ENCODE measurements at places on chromosomes 3 and 15.

DNA sequence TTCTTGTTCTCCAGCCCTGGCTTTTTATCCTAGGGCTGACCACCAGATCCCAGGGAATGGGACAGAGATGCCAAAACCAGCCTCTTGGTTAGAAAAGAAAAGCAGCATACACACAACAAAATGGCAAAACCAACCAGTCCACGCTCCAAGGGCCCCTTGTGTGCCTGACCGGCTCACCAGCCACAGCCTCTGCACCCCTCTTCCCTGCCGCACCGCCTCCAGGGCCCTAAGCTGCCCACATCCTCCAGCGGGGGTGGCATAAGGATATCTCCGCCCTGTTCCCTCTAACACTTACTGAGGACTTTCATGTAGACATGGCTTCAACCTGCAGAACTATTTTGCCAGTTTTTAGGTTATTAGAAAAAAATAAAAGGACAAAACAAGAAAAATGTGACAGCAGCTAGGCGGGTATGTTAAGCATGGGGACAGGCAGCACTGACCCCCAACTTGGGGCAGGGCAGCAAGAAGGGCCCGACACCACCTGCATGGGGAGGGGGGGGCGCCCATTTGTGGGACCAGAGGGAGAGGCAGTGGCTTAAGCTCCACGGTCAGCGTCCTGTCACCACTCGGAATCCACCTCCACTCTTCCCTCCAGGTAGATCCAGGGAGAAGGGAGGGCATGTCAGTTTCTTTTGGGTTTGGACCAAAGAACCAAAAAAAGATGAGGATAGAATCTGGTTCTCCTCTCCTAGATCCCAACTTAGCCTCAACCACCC is 49.1 kb downstream of the DHX30 start:
- DNase-seq = no peak

DNA sequence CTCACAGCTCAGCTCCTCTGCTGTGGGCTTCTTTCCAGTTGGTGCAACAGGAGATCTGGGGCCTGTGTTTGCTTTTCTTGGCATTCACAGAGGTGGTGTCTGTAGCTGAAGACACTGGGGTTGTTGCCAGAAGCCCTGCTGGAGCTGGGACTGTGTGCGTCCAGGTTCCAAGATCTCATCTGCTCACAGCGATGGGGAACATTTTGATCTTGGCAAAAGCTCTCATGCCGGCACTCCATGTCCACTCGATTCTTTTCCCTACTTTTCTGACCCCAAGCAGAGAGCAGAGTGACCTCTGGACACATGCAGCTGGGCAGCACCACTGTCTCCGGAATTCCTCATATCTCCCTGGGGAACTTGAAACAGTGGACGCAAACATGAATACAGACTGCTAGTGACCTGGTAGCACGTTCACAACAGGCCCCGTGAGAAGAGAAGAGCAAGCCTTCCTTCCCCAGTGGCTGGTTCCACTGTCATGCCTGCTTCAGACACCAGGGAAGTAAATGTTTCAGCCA is 36.1 kb upstream of the MECOM start:
- no peak for DNase-seq

DNA sequence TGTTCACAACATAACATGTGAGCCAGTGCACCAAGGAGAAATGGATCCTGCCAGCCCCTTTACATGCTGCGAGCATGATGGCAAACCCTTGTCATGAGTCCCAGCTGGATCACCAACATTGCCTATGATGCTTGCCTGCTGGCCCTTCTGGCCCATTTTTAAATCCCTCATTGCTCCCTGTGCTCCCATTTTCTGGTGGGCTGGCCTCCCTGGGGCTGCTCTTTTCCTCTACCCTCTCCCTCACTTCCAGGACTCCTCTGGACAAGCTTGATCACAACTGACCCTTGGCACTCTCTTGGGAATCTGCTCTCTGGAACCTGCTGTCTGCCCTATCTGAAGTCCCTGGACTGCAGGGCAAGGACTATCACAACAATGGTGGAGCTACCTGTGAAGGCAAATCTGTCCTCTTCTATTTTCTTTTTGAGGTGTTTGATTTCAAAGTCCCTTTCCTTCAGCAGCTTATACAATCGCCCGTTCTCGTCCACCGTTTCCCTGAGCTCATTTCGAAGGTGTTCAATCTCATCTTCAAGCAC is 16.3 kb downstream of the CCDC13 start:
- no peak for DNase-seq

- DNase-seq = peak; percentile 14
Measured at GRCh38 chr15:90286678-90287077, 21.2 kb downstream of the NGRN start.

DNA sequence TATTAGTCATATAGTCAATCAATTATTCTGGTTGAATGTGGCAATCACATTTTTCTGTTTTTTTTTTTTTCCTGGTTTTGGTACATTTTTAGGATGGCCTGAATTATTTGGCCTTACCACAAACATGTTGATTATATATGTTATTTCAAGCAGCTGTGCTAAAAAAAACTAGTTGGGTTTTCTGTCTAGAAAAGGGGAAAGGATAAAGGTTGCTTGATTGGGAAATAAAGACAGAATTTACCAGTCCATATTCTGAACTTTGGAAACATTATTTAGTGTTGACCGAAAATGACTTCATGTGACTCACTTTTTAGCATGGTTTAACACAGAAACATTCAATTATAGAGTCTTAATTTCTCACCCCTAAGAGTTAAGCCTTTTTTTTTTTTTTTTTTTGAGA is 8.1 kb downstream of the MORF4L1 start:
- no peak for DNase-seq

GRCh38 chr15:73727330-73727976 is 25.7 kb downstream of the INSYN1 start:
- DNase-seq = no peak

DNA sequence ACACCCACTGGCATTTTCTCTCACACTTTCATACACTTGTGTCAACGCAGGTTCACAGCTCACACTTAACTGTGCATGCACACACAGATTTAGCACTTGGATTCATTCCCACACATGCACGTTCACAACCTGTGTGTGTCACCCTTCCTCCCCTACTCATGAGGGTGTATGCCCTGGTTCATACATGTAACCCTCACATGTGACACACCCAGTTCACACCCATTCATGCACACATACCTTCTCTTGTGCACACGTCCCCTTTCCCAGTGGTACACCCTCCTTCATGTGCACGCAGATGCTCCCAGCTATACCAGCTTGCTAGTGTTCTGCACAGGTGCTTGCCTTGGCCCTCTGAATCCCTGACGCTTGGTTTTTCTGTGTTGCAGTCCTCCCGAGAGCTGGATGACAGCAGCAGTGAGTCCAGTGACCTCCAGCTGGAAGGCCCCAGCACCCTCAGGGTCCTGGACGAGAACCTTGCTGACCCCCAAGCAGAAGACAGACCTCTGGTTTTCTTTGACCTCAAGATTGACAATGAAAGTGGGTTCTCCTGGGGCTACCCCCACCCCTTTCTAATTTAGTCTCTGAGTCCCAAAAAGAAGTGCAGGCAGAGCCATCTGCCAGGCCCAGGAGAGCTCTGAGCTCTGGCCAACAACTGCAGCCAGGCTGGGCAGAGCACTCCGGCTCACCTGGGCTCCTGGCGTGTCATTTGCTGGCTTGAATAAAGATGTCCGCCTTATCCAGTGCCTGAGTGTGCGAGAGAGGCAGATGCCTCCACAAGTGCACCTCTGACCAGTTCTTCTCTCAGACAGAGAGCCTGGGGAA is 39.5 kb downstream of the GOLGA6A start:
- no peak for DNase-seq

DNA sequence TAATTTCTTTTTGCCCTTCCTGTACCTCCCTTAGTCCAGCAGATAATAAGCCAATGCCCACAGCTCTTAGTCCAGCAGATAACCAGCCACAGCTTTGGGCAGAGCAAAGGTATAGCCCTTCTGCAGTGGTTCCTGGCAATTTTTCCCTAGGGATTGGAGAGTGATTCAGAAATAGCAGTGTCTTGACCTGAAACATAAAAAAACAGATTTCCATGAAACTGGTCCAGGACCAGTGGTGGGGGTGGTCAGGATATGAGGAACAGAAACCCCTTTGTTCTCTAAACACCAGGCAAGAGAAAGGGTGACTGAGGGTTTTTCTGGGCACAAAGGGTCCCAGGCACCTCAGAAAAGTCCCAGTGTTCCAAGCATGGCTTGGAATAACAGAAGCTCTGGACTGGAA is 103.4 kb downstream of the ARRDC4 start:
- DNase-seq = no peak

- DNase-seq = no peak
Measured at GRCh38 chr15:77312523-77312922, 107.4 kb downstream of the PEAK1 start.

GRCh38 chr15:50907601-50908208 is 778 bp upstream of the AP4E1 start:
- DNase-seq = peak; percentile 22

DNA sequence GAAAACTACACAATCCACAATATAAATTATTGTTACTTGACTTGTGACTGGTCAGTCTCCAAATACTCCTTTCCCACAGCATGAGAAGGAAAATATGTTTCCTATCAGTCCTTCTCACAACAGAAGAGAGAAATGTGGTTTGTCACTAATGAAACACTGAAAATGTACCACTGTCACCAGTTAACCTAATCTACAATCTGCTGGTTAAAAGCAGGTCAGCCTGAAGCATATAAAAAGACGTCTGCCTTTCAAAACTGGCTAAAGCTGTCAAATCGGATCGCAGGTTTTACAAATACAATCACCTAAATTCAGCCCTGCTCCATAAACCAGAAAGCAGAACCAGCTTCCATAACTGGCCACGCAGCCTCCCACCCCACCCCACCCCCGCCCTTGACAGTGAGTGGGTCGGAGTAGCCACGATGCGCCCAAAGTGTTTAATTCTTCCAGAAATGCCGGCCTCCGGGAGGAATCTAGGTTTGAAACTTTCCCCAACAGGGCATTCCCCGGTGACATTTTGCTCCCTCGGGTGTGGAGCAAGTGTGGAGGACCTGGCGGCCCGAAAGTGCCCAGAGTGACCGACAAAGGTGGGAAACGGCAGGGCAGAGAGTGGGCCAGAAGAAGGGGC is 682 bp downstream of the ETFA start:
- DNase-seq = peak; percentile 2

- no peak for DNase-seq
Measured at GRCh38 chr3:44957986-44958385, 18.0 kb downstream of the ZDHHC3 start.

DNA sequence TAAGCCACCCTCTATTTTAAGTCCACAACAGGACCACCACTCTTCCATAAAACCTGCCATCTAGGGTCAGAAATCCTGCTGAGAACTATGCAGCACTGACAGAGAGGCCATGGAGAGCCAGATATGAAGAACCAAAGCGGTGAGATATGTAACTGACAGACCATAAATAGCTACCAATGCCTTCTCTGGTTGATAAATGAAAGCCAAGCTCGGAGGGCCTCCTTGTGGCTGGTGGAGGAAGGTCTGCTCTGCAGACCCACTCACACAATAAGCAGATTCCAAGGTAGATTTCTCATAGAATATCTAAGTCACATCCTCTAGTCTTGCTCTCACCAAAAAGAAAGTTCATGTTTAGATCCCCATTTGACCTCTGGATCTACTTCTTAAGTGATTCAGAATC is 38.9 kb downstream of the RYK start:
- DNase-seq = peak; percentile 24

DNA sequence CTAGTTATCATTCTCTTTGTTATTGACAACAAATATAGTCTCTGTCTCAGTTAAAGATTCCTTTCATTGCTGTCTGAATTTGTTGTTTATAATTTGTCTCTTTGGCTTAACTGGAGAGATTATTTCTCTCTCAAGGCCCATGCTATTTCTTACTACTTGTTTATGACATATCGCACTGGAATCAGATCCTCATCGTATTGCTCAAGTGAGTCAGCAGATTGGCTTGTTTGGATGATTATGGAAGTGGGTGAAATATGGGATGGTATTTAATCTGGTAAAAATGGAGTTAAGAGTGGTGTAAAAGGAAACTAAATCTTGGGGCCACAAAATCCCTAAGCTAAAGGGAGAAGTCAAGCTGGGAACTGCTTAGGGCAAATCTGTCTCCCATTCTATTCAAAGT is 613.1 kb downstream of the SI start:
- no peak for DNase-seq

- no peak for DNase-seq
Measured at GRCh38 chr15:76391847-76392246, 55.3 kb downstream of the ISL2 start.

DNA sequence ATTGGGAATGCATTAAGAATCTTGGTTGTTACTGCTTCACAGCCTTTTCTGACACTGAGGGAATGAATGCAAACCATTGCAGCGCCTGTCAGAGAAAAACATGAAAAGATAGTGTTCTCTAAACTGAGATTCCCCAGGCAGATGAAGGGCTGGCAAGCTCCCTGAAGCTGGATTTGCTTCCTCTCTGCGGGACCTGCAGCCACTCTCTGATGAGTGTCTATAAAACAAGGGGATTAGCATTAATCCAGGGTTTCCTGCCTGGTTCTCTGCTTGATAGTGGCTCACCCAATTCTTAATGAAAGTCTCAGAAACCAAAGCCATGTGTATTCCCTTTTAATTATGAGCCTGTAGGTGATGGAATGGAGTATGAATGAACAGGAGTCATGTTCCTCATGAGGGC is 344.3 kb upstream of the UMPS start:
- DNase-seq = no peak

- DNase-seq = no peak
Measured at GRCh38 chr3:154125378-154126030, 4.3 kb downstream of the ARHGEF26 start.

DNA sequence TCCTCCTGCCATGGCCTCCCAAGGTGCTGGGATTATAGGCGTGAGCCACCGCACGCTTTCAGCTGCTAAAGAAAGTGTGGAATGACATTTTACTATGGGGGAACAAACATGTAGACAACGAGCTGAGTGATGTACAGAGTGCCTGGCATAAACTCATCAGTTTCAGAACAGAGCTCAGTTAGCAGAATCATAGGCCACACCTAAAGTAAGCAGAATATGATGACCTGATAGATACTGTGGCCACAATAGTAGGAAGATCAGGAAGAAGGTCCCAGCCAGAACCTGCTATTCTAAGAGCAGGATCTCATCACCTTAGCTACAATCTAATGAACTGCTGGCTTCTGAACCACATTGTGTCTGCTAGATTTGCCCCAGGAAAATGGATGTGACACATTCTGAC is 158.3 kb downstream of the TPRG1 start:
- DNase-seq = no peak

GRCh38 chr3:38590521-38590920 is 59.0 kb downstream of the SCN5A start:
- no peak for DNase-seq

- DNase-seq = no peak
Measured at GRCh38 chr3:46849045-46849631, 14.1 kb downstream of the MYL3 start.

- no peak for DNase-seq
Measured at GRCh38 chr3:85554153-85554552, 595.4 kb downstream of the CADM2 start.

- no peak for DNase-seq
Measured at GRCh38 chr3:185759512-185759911, 65.3 kb downstream of the IGF2BP2 start.

DNA sequence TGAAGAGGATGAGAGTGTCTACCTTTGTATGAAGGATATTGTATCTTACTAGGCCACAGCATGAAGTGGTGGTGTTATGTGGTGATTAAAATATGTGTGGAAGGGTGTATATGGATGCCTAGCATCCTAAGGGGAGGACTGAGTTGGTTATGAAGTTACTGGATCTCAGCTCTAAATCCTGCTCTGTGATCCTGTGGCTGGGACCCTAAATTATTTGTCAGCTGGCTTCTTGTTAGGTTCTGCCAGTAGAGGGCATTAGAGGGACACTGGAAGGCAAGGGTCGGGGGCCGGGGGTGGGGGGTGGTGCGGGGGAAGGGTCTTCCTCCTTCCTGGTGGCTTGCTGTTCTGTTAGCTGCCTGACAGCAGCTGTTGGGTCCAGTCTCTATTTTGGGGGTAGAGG is 34.9 kb downstream of the MORF4L1 start:
- no peak for DNase-seq

- DNase-seq = no peak
Measured at GRCh38 chr3:42463093-42463492, 39.4 kb upstream of the VIPR1 start.
